Natural killer cell (primary cell): ENCODE measurements at places on chromosomes 13 and 19. TPM values are rescaled to one million over a fixed set of nuclear protein-coding genes. Genes with fewer than 3 reads are reported as not detected.

DNA sequence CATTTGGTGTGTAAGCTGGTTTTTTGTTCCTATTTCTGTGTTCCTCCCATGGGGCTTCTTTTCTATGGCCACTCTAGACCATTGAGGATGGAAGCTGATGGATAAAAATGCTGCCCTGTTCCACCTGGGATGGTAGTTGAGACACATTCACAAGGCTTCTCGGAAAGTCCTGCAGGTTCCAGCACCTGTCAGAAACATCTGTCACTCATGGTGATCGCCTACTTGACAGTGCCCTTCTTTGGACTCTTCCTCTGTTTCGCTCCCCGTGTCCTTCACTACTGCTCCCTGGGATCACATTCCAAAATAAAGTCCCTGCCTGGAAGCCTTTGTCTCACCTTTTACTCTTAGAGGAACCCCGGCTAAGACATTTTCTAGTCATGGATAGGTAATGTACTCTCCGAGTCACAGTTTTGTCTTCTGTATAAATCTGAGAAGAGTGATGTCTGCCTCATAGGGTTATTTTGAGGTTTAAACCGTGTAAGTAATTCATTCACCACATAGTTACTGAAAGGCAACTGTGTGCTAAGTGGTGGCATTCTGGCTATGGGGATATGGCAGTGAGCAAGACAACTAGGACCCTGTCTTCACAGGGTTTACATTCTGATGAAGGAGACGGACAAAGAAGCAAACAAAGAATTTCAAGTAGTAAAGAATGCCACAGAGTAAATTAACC lies 21.0 kb downstream of the UBAC2 start:
- DNase-seq = peak; percentile 22

Gene C13orf42
- not detected for total RNA-seq

DNA sequence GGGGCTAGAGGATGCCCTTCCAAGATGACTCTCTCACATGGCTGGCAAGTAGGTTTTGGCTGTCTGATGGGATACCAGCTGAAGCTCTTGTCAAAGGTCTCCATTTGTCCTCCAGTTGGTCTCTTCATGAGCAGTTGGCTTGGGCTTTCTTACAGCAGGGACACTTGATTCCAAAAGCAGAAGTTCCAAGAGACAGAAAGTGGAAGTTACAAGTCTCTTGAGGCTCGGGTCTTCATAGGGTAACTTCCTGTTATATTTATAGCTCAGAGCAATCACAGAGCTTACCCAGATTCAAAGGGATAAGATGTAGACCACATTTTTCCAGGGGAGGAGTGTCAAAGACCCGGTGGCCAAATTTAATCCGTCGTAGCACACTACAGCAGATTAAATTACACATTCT lies 440.0 kb downstream of the RFC3 start:
- no peak for DNase-seq

Gene ZNF534
- 0.18 TPM for total RNA-seq

Gene PDX1
- total RNA-seq = not detected

Gene ZNF224
- 52.2 TPM for total RNA-seq

- DNase-seq = peak; percentile 25
These were observed 10.4 kb upstream of the ITM2B start for GRCh38 chr13:48222358-48223301.

Gene KCNN4
- 0.72 TPM for total RNA-seq

- no peak for DNase-seq
These were observed 776.4 kb upstream of the ATXN8OS start for GRCh38 chr13:69331245-69331644.
